ENCODE measurements at places on chromosomes 7 and 10.

DNA sequence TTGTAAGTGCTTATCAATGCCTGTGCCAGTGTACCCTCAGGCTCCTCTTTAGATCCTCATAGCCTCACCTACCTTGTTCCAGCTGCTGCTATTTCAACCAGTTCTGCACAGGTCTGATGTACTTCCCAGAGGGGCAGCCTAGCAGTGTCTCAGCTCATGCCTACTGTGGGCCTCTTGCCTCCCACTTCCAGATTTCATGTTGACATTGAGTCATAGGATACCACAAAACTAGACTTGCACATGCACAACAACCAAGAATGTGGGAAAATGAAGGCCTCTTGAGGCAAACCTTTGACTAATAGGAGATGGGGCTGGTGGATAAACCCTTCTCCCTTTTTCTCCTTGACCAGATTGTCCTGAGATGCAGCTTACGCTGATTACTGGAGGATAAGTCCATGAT is 31.0 kb downstream of the PON3 start:
- no peak for DNase-seq

- peak; percentile 27 for DNase-seq
Observed at GRCh38 chr7:134016223-134016941, 110.8 kb upstream of the LRGUK start.

GRCh38 chr10:77077316-77077945 is 560.2 kb downstream of the KCNMA1 start:
- DNase-seq = no peak

DNA sequence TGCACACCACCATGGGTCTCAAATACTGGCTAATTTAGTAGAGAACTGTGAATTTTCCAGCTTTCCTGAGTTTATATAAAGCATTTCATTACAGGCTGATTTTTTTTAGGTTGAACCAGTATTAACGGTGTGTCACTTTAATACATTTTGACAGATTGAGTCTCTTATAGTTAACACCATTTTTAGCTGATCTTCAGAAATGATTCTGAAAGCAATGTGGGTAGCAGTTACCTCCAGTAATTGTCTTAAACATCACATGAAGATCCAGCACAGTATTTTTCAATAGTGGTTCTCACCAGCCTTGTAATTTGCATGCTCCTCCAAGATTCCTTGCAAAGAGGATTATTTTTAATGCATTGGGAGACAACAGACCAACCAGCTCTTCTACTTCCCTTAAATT is 693.6 kb downstream of the PHTF2 start:
- no peak for DNase-seq

DNA sequence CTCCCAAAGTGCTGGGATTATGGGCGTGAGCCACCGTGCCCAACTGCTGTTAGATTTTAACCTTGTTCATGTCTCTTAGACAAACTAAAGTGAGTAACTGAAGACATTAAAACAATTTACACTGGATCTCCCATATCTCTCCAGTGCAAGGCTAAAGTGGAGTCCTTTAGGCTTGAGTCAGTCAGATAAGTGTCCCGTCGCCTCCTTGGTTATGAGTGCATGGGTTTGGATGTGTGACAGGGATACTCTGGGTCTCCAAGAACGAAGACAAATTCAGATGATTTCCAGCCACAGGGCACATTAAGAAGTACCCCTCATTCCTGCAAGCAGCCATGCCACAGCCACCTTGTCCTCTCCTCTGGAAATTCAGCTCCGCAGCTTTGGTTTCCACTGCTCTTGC is 66.1 kb upstream of the PDZD8 start:
- no peak for DNase-seq

DNA sequence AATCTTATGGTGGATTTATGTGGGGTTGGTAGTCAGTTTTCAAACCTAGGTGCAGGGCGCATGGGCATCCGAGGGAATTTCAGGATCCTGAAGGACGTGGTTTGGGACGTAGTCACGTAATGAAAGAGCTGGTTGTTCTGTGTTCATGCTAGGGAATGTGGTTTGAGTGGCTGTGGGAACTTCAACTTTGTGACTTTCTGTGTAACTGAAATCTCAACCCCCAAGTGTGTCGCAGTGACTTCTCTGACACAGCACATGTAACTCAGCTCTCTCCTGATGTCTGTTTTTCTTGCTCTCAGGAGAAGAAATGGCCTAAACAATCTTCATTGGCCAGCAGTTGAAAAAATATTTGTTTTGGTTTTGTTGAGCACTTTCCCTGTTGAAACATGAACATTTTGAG is 199.0 kb downstream of the PTEN start:
- DNase-seq = no peak

GRCh38 chr10:59037018-59037389 is 139.4 kb upstream of the PHYHIPL start:
- DNase-seq = no peak

DNA sequence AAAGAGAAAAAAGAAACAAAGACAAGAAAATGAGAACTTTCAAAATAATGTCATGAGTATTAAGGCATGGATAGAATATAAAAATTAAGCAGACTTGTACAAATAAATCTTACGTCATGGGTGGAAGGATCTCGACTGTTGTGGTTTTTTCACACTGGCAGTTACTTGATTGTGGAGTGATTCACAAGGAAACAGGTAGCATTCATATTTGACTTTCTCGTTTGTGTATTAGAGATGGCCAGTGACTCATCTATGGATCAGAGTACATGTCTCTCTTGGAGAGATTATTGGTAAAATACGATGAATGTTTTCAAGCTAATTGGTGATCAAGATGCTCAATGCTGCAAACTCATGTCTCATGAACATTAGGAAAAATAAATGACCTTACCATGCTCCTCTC is 564.3 kb downstream of the GATA3 start:
- no peak for DNase-seq

DNA sequence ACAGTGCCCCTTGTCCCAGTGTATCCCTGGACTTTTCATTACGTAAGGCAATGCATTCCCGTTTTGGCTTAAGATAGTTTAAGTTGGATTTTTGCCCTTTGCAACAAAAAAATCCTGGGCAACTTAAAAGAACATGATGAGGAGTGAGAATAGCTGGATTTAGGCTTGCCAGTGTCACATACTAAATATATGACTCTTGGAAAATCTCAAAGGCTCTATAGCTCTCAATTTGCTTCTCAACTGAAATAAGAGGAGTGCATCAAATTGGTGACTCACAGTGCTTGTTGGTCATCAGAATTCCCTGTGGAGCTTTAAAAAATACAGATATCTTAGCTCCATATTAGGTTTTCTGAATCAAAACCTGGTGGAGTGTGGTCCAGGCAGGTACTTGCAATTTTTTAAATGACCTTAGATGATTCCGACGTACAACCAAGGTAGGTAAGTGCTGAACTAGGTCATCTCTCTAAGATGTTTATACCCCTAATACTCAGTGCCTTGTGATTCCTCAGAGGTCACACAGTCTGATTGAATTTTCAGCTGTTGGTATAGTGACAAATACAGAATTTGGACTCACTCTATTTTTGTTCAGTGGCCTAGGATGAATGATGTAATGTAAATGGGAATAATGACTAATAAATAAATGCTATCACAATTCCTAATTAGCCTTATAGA is 33.9 kb upstream of the ORC5 start:
- no peak for DNase-seq

DNA sequence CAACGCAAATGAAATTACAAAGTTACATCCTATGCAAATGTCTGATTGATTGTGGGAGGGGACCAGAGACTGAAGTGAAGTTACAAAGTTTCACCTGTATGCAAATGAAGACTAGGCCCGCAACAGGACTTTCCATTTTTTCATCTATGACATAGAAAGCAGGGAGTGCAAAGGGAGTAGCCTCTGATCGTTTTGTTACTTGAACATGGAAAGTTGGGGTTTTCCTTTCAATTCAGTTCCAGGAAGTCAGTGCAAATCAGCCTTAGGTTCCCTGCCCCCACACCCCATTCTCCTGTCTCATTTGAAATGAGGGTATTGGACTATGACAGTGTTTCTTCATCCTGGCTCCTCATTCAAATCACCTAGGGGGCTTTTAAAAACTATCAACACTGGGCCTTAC is 96.9 kb upstream of the HABP2 start:
- no peak for DNase-seq

DNA sequence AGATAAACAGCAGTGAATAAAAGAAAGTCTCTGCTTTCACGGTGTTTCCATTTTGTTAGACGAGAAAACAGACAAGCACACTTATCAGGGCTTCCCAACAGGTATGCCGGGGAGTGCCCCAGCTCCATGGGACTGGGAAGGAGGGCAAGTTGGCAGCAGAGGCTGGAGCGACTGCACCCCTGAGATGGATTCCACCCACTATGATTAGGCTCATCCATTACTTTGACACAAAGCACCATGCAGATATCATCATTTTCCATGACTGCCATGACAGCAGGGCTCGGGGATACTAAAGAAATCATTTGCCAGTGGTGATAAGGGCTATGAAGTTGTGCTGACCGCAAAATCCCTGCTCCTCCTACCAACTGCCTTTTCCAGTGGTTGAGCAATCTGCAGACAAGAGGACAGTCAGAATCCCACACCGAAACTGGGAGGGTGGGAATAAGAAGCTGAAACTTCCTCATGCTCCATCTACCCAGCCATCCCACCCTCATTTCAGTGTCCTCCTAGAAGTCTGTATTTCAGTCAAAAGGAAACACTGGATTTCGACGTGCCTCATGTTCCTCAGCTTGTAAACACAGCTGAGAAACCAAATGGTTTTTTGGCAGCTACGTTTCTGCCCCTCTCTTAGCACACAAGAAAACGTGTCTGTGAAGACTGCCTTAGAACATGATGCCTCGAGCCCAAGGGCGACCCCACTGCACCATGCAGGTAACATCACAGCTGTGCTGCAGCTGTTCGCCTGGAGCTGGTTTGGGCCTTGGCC is 15.5 kb downstream of the CREB3L2 start:
- DNase-seq = no peak

DNA sequence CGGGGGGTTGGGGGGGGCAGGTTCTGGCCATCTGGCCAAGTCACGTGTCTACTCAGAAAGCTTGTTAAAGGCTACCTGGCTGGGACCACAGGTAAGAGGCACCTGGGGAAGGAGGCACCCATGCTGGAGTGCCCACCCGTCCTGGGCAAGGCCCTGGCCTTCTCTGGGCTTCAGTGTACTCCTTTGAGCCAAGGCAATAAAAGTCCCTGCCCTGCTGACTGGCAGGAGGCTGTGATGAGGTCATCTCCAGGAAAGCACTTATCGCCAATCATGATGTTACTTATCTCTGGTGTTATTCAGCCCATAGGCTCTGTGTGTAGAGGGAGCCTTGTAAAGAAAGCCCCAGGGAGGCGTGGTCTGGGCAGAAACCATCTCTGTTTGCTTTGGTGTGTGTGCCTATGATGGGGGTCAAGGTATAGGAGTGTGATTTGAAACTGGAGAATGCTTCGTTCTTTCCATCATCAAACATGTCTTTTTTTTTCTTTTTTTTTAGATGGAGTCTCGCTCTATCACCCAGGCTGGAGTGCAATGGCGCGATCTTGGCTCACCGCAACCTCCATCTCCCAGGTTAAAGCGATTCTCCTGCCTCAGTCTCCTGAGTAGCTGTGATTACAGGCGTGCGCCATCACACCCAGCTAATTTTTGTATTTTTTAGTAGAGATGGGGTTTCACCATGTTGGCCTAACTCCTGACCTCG is 2.5 kb upstream of the CLDN4 start:
- DNase-seq = peak; percentile 90

DNA sequence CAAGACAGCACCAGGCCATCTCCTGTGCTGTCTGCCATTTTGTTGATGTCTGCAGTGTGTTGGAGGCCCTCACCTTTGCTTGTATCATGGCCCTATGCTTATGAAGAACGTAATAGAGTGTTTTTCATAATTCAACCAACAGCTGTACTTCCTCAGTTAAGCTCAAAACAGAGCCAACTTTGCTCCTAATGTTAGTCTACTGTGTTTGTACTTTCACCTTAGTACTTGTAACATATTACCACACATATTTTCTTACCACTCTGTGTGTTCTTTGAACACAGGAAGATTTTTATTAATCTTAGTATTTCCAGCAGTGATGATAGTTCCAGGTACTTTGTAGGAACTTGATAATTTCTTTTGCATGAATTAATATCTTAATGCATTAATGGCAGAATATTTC is 5.9 kb downstream of the ZNF33A start:
- no peak for DNase-seq

DNA sequence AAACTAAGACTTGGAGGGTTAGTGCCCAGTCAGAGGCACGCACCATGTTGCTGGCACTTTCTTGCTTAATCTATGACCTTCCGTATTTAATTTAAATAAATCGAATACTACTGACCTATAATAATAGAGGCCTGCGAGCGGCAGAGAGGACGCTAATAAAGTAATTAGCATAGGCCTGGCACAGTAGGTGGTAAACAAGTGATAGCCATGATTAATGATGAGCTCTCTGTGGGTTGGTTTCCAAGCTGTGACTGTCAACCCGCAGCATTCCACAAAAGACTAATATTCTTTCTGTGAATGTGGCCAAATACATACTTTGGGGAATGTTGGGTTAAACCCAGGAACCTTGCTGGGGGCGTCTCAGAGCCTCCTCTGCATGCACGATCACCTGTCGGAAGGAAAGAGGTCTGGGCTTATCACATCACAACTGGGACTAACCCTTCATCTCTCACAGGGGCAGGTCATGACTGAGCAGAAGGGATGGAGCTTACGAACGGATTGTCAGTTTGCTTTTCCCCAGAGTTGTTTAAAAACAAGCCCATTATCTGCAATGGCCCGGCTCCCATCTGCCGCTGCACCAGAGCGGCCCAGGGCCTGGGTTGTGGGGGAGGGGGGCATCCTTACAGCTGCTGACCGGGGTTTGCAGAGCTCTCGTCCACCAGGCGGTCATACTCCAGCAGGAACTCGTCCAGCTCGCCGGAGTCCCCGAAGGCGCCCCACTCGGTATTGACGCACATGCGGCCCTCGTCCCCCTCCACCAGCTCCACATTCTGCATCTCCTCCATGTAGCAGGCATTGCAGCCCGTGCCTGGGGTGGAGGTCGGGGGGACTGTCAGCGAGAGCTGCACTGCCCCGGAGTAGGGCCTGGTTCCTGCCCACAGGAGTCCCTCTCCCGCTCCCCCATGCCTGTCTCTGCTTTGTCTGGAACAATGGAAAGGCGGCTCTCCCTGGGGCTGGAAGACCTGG is 6.2 kb upstream of the MYL7 start:
- DNase-seq = no peak

- no peak for DNase-seq
Observed at GRCh38 chr10:16867990-16868389, 50.8 kb upstream of the RSU1 start.

- no peak for DNase-seq
Observed at GRCh38 chr7:41487229-41487940, 215.5 kb downstream of the INHBA start.

DNA sequence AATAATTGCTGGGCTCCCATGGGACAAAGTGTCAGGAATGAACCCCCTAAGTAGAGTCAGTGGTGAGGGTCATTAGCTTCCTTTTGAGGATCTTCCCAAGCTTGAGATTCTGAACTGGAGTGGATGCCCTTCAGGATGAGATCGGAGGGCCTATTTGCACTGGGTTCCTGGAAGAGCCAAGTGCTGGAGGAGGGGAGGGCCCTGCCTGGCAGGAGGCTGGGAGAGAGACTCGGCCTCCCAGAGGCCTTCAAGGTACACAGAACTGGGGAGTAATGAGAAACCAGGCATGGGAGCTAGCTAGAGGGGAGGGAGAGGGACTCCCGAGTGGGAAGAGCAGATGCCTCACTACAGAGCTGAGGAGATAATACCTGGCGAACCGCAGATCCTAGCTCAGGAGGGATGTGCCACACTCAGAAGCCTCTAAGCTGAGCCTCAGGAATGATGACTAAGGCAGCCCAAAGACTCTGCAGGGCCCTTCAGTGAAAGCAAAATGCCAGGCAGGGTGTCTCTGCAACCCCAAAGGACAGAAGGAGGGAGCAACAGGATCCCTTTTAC is 9.4 kb downstream of the PDAP1 start:
- DNase-seq = no peak

All from Caki2 (cell line).